ENCODE measurements at places on chromosomes 5 and 9.

DNA sequence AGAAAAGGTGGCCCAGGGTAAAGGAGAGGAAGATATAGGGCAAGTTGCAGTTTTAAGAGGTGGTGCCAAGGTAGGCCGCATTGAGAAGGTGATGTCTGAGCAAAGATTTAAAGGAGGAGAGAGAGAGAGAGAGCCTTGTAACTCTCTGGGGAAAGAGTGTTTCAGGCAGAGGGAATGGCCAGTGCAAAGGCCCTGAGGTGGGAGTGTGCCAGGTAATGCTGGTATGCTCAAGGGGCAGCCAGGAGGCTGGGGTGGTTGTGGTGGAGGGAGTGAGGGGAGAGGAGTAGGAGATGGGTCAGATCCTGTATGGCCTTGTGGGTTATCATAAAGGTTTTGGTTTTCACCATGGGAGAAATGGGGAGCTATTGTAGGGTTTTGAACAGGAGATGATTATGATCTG lies 9.9 kb downstream of the MCCC2 start:
- no peak for DNase-seq

DNA sequence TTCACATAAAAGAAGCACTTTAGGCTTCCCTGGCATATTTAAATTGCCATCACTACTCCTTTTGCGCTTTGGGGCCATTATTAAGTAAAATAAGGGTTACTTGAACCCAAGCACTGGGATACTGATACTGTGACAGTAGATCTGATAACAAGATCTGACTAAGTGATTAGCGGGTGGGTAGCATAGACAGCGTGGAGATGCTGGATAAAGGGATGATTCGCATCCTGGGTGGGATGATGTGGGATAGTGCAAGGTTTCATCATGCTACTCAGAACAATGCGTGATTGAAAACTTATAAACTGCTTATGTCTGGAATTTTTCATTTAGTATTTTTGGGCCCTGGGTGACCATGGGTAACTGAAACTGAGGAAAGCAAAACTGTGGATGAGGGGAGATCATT lies 75.1 kb downstream of the PTTG1 start:
- DNase-seq = no peak

DNA sequence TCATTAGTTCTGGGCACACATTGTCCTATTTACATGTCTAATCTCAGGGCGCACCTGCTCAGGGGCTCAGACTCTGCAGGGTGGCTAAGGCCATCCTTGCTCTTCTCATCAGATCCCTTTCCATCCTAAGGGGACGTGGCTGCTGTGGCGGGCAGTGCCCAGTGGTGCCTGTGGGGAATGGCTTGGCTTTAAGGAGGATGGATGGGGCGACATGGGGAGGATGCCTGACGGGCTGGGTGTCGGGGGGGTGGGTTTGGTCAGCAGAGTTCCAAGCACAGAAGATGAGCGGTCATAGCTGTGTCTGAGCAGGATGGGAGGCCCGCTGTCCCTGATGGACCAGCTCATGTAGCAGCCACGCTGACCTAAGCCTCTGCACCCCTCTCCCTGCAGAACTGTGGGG lies 40.9 kb upstream of the SUSD3 start:
- DNase-seq = no peak

DNA sequence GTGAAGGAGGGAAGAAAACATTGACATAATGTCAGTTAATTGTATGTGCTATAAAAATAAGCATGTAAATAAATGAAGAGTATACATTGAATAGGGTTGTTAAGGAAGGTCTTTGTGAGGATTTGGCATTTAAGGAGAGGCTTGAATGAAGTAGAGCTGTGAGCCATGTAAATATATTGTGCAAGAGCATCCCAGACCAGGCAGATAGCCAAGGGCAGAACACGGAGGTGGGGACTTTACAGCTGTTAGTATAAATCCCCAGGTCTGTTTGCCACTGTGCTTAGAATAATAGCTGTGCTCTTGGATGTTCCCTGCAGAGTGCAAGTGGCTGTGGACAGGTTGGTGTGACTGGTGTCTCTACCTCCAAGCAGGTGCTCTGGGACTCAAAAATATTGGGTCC lies 211.7 kb downstream of the LRRC70 start:
- DNase-seq = no peak

DNA sequence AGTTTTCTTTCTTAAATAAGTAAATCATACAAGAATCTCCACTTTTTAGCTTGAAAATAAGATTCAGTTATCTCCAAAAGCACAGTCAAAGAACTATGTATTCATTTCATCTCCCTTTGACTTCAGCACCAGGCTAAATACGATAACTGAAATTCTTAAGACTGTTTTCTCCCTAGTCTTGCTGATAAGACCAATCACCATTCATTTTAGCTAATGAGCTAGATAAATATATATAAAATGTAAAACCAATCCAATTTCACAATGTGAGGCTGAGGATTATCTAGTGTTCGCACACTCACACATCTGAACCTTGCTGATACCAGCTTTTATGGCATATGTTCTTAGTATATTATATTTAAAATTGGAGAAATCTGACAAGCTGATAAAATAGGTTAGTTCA lies 17.3 kb upstream of the ZNF622 start:
- DNase-seq = no peak

- DNase-seq = no peak
Measured at GRCh38 chr5:83253720-83254119, 176.4 kb downstream of the XRCC4 start.

DNA sequence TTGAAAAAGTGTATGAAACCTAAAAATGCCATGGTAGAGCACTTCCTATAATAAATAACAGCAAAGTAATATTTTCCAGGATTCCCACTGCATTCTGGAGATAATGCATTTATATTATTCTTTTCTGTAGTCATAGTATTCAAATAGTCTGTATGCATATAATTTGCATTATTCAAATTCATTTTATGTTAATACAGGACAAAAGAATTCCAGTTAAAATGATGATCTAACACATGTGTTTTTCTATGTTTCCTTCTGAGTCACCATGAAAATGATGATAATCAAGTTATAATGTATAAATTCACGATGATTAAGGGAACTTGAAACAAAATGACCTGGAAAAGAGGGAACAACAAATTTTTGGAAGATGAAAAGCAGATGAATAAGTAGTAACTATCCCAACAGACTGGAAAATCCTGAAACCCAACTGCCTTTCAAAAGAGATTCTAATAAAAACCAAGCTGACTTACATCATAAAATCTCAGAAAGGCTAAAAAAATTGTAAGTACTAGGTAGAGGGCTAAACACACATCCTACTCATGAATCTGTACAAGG lies 358.6 kb upstream of the PAPPA start:
- DNase-seq = no peak

- DNase-seq = peak; percentile 27
Measured at GRCh38 chr5:170757182-170757601, 26.3 kb upstream of the GABRP start.

- DNase-seq = no peak
Measured at GRCh38 chr5:82719368-82719767, 357.8 kb downstream of the TMEM167A start.

GRCh38 chr9:6219981-6220380 lies 4.4 kb downstream of the IL33 start:
- peak; percentile 50 for DNase-seq

GRCh38 chr5:100560860-100561259 lies 25.7 kb downstream of the FAM174A start:
- DNase-seq = no peak

DNA sequence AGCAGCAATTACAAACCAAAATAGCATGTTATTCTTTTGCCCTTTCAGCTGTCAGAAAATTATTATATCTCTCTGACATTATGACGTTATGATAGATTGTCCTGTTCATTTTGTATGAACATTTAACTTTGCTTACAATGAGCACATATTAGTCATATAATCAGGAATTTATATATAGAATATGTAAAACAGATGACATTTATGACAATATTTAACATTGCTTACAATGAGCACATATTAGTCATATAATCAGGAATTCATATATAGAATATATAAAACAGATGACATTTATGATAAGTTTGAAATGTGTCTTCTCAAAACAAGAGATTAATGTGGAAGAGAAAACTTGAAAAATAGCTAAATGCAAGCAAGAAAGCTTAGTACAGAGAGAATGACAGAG lies 1180.2 kb downstream of the CDH12 start:
- no peak for DNase-seq

GRCh38 chr5:62211405-62211804 lies 94.6 kb upstream of the KIF2A start:
- DNase-seq = no peak

DNA sequence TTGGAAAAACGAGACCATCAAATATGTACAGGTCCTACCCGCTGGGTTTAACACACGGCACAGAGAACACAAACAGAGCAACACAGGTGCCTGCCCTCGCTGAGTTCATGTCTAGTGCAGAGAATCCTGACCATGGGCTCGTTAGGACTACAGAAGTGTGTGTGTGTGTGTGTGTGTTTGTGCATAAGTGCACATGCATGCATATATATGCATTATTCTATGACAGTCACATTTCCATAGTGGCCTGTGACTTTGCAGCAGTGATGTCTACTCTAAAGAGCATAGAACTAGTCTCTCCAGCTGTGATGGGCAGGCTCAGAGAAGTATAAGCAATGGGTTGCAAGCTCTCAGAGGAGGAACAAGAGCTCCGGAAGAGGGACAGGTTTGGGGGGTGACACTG lies 27.7 kb downstream of the ORM2 start:
- no peak for DNase-seq

DNA sequence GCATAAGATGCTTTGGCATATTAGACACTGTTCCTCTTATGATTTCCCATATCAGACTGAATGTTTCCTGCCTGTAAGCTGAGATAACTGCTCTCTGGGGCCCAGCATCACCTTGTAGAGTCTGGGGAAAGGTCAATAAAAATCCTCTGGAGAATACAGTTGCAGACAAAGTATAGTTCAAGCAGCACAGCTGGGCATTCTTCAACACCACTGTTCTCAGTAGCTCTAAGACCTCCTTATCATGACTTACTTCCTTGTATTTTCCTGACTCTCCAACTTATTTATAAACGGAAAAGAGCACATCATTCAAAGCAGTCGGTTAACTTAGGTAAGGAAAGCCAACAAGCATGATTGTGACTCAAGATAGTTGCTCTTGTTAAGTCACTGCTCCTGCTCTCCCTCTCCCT lies 208.7 kb upstream of the RASEF start:
- DNase-seq = peak; percentile 96

- DNase-seq = no peak
Measured at GRCh38 chr9:124375726-124376125, 39.5 kb downstream of the PSMB7 start.

All from pulmonary artery endothelial cell (primary cell).